ENCODE measurements at places on chromosomes 11 and 22.

DNA sequence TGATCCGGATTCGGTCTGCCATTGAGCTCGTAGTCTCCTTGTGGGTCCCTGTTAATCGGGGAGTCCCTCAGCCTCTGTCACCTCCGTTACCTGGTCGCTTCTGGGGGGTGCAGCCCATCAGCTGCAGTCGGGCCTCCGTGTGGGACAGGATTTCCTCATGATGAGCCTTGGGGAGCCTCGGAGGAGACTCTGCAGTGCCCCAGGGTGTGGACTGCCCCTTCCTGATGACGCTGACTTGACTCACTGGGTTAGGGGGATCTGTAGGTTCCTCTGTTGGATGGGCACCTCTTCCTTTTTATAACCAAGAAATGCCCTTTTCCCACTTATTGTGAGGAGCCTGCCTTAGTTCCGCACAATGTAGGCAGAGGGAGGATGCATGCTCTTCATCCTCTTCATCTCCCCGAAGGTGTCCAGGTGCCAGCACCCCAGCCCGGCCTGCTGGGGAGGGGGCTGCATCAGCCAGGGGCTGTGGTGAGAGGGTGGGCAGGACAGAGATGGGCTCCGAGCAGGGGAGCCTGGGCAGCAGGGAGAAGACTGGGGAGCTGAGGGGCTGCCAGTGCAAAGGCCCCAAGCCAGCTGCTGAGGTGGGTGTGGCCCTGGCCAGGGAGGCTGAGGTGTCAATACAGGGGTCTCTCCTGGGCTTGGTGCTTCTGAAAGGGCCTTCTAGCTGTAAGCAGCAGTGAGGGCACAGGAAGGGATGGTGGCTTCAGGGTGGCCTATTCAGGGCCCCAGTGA lies 13.5 kb upstream of the TTLL8 start:
- DNase-seq, result no peak

DNA sequence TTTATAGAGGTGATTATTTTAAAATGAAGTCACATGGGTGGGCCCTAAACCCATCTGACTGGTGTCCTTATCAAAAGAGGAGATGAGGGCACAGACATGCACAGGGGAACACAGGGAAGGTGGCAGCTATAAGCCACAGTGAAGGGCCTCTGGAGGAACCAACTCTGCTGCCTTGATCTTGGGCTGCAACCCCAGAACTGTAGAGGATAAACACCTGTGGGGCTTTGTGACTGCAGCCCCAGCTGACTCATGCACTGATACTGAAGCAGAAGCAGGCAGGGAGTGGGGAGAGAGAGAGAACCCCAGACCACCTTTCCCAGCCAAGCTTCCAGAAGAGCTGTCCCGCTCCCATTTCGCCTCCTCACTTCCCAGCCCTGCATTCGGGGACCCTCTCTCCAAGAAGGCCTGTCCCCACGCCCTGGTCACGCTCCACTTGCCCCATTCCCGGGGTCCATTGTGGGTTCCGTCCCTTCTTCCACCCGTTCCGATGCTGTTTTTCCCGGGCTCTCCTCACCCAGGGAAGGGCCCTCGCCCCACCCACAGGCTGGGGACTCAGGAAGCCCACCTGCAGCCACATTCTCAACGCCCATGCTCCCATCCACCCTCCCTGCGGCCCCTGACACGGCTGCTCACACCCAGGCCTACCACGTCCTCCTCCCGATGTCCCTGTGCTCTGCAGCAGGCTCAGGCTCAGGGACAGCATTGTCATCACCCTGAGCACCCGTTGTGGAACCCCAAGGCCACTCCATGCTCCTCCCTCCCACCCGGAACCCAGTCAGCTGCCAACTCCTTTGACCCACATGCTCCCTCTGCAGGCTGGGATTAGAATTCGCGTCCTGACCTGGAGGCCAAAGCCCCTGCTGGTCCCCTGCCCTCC lies 90.8 kb upstream of the SHANK2 start:
- peak; percentile 27 for DNase-seq

DNA sequence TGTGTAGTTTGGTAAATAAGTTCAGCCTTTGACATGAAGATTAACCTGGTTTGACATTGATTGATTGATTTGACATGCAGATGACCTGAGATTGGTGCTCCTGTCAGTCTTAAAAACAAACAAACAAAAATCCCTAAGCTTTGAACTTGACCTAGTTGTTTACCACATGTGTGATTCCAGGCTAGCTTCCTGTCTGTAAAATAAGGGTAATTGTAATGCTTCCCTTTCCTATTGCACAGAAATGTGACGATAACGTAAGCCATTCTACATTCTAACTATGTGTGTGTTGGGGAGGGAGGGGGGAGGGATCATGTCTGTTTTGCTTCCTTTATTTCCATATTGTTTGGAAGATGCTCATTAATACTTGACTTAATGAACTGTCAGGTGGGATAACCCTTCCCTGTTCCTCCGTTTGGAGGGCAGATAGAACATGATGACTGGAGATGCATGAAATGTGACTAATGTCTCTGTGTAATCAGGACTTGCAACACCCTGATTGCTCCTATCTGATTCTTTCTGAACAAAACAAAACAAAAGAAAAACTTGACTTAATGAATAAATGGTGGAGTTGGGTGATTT lies 106.1 kb upstream of the CLMP start:
- no peak for DNase-seq

- no peak for DNase-seq
Observed at GRCh38 chr11:74141241-74141695, 29.5 kb downstream of the C2CD3 start.

DNA sequence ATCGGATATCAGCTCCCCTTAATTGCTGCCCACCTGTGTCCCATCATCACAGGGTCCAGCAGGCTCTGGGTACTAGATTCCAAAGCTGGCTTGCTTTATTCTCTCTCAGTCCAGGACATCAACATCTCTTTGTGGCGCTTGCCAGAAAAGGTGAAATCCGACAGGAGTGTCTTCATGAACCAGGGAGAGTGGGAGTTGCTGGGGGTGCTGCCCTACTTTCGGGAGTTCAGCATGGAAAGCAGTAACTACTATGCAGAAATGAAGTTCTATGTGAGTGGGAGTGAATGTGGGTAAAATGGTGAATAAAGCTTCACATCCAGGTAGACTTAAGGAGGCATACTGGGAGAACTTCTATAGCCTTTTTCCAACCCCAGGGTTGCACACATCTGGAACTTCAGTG lies 11.0 kb downstream of the HTR3A start:
- DNase-seq, result no peak

DNA sequence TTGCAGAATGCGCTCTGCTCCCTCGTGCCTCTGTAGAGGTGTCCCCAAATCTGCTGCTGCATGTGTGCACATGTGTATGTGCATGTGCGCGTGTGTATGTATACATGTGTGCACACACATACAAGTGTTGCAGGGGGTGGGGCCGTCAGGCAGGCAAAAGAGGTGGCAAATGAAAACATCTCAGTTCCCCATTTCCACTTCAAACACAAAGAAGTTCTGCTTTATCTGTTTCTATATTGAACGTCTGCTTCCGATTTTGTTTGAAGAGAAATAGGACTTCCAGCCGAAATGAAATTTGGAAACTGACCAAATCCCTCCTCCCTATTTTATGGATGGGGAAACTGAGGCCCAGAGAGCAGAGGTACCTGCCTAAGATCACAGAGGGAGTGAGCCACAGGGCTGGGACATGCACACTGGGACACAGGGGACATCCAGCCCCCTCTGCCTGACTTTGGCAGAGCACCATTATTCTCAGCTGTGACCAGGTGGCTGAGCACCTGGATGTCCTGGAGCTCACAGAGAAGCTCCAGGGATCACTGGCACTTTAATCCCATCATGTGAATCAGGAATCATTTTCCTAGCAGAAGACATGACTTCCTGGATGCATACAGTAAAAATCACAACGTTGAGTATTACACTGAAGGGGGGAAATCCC lies 41.2 kb upstream of the ALX4 start:
- no peak for DNase-seq

- DNase-seq, result peak; percentile 84
Observed at GRCh38 chr22:50531546-50531961, 1.7 kb upstream of the TYMP start.

GRCh38 chr11:118928870-118929500 lies 3.3 kb upstream of the BCL9L start:
- peak; percentile 83 for DNase-seq

DNA sequence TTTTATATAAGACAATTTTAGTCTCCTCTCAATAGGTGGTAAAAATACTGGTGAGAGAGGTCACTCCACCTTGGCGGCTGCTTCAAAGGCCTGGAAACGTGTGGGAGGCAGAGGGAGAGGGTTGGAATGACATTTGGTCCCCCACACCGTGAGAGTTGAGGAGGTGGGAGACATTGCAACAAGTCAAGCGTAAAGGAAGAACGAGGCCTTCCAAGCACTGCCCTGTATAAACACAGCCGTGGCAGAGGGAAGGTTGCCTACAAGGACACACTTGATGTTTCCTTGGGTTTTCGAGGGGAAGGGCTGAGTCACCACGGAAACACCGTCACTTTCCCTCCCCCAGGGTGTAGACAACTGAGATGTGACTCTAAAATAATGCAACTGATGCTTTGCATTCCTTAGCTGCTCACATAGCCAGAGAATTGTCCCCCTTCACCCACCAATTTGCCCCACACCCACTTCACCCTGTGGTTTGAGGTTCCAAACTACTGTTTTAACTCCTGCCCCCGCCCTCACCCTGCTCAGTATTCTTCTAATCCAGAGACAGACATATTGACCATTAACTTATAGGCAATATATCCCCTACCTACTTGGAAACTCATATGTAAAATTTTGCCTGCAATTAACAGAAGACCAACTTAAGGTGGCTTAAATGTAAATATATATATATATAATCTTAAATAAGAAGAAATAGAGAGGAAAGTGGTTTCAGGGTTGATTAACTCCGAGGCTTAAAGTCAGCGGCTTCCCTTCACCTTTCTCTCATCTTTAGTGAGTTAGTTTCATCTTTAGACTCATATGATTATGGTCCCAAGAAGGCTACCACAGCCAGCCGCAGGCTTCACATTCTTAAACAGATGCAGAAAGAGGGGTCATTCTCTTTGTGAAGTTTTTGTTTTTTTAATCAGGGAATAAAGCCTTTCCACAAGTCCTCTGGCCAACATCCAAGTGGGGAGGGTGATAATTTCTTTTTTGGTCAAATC lies 54.1 kb upstream of the BDNF start:
- DNase-seq, result no peak

- DNase-seq, result peak; percentile 87
Observed at GRCh38 chr11:1852877-1853276, at the start of gene LSP1. Gene LSP1, plus strand, starts transcription at chr11:1853084. Its CDS starts 61 bp downstream, at chr11:1853145.

Measured in activated T-cell treated with anti-CD3 and anti-CD28 coated beads, Interleukin-2, amount 50 U/mL, for 48 hours (primary cell).